Stimulated activated CD4-positive, alpha-beta T cell treated with anti-CD3 and anti-CD28 coated beads, Interleukin-4, amount 100 ng/mL, for 4 hours (primary cell): ENCODE measurements at places on chromosomes 13 and 19.

- no peak for DNase-seq
Measured at GRCh38 chr13:74891610-74892009, 590.4 kb downstream of the TBC1D4 start.

GRCh38 chr19:51509823-51510660 is 8.4 kb upstream of the SIGLEC12 start:
- no peak for DNase-seq

GRCh38 chr19:50793558-50794065 is 3.4 kb downstream of the ACP4 start:
- DNase-seq, result no peak

GRCh38 chr13:28626266-28626665 is 32.7 kb upstream of the POMP start:
- no peak for DNase-seq

GRCh38 chr19:44748426-44749254 is at the start of gene BCL3:
Gene BCL3, plus strand, starts transcription at chr19:44748708. Its CDS starts 83 bp downstream, at chr19:44748791.
- DNase-seq, result peak; percentile 61
